ENCODE measurements at places on chromosomes 3 and 15. TPM values are rescaled to one million over a fixed set of nuclear protein-coding genes. Genes with fewer than 3 reads are reported as not detected.

The WDR93 gene
- 0.18 TPM for total RNA-seq

The FAM98B gene
- total RNA-seq = 19.6 TPM

The HTR3E gene
- not detected for total RNA-seq

The GOLGA8T gene
- total RNA-seq = 0.26 TPM

DNA sequence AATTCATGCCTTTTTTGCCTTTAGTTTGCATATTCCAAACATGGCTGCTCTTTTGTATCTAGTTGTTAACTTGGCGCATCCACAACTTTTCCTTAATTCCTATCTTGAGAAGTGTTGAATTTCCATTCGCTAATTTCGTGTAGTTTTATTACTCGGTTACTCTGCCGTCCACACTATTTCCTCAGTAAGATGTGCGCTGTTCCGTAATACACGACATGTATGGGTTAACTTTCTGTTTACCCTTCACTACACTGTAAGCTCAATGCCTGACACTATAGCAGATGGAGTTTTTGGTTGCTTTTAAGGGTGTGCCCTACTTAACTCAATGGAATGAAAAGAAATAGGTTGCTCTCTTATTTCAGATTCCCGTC lies 724 bp downstream of the RPSA start:
- peak overlapping the region; percentile 98 for H3K27ac ChIP-seq
- peak overlapping the region; percentile 98 for H3K4me3 ChIP-seq

DNA sequence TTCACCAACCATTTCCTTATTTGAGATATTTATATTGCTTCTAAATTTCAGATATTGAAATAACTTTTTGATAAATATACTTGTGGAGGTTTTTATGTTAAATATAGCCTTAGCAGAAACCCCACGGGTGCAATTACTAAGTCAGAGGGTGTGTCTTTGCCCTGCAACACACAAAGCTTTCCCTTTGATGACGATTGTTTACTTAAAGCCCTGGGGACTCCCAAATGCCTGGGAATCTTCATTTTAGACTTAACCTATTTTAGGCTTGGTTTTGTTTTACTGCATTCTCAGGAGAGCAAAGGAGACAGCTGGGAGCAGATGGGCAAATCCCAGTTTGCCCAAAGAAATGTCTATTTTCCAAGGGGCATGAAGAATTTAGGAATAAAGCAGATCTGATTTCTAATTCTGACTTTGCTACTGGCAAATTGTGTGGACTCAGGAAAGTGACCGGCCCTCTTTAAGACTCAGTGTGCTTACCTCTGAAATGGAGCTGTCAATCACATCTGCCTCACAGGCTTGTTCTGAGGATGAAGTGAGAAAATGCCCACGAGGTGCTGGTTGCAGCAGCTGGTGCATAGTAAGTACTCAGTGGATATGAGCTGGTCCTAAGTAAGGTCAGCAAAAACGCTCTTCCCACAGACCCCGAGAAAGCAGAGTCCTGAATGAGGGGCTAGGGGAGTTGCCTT lies 49.3 kb upstream of the CA12 start:
- H3K27me3 ChIP-seq = peaks cover 24% of the 10 kb centered on the region
- no peak overlapping the region for H3K27ac ChIP-seq
- H3K36me3 ChIP-seq = peaks cover 2% of the 10 kb centered on the region
- no peak overlapping the region for H3K4me3 ChIP-seq
- peaks cover 3% of the 10 kb centered on the region for H3K4me1 ChIP-seq

DNA sequence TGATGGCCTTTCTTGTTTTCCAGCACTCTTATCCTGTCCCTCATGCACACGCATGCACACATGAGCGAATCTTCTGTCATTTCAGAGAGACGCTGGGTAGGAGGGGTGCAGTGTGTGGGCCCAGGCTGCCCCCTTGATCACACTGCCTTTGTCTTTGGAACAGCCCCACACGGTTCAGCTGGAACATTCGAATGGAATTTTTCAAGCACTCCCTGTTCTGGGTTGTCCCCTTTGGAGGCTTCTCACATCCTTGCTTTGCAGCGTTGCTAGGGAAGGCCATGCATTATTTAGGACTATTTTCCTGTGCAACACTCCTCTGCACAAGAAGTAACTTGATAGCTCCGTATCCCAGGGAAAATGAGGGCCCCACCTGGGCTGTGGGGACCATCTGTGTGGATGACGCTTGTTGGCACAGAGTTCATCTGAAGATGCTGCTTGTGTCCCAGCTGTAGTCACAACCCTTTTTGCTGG lies 78.4 kb downstream of the SPSB4 start:
- H3K4me3 ChIP-seq = no peak overlapping the region
- no peak for DNase-seq
- H3K4me1 ChIP-seq = no peaks in the 10 kb centered on the region

- no peak overlapping the region for H3K27ac ChIP-seq
- no peak overlapping the region for H3K4me3 ChIP-seq
- H3K4me1 ChIP-seq = no peaks in the 10 kb centered on the region
- H3K36me3 ChIP-seq = no peaks in the 10 kb centered on the region
- peaks cover 29% of the 10 kb centered on the region for H3K27me3 ChIP-seq
Observed at GRCh38 chr3:160622263-160623045, 54.5 kb upstream of the ARL14 start.

- no peak for DNase-seq
- no peaks in the 10 kb centered on the region for H3K36me3 ChIP-seq
- H3K27ac ChIP-seq = no peak overlapping the region
Observed at GRCh38 chr15:38705436-38706219, 141.0 kb upstream of the RASGRP1 start.
